NCI-H446 treated with DMSO at 0.1 percent for 48 hours (cell line): ENCODE measurements at places on chromosomes 1 and 21.

DNA sequence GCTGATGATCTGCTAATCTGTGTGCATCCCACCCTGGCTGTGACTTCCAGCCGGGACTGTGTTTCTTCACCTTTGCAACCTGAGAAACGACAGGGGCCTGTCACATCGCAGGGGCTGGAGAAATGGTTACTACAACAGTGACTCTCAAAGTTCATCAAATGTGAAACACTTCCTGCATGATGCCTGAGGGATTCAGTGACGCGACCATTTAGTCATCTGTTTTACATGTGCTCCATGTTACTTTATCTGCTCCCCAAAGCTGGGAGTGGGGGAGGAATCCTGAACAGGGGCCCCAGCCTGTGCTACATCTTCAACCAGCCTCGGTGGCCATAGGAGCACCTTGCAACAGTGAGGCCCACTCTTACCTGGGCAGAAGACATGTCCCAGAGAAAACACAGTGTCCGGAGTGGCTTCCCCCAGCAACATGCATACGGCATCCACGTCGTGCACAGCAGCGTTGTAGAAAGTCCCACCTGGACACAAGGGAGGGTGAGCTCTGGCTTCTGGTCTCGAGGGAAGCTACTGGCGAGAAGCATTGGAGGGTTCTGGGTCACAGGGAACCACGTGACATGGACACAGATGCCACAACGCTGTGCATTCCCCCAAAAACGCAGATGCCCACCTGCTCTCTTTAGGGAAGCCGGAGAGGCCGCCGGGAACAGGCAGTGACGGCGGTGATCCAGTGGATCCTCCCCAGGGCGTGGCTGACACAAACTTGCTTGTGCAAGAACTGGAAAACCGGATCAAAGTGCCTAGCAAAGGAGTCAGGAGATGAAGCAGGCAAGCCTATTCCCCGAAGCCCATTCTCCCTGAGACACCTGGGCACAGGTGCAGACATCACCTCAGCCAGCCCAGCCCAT lies 9.6 kb upstream of the CCDC27 start:
- no peak for DNase-seq

DNA sequence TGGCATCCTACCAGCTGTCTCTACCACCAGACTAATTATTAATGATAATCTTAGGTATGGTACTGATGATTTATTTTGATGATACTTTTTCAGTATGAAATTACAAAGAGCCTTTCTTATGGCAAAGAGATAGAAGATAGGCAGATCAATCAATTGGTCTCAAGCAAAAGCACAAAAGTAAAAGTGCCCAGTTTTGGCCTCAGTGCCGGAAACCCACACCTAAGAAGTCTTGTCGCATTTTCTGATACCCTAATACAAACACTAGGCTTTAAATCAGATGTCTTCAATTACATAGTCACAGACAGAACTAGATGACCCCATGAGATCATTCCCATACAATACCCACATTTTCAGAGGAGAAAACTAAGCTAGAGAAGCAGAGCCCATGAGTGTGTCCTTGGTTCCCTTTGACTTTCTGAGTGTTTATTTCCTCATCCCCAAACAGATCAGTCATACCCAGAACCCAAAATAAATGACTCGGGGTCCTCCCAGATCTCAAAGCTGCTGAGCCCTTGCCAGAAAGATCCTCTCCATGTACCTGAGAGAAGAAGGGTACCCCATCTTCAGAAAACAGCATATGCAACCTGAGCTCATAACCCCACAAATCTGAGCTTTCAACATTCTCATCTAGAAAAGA lies 7.7 kb downstream of the ITPKB start:
- no peak for DNase-seq

DNA sequence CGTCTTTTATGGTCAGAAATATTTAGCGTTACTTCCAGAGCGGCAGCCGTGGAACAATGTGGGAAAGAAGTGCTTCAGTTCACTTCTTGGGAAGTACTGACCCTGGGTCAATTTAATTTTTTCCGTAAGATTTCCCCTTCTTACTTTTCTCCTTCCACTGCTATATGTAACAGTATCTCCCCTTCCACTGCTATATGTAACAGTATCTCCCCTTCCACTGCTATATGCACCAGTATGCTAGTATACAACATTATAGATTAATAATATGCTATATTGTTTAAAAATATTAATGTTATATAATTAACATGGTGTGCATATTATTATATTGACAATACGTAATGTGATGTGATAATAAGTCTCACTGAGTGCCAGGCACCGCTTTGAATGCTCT lies 69.7 kb upstream of the ERG start:
- no peak for DNase-seq

DNA sequence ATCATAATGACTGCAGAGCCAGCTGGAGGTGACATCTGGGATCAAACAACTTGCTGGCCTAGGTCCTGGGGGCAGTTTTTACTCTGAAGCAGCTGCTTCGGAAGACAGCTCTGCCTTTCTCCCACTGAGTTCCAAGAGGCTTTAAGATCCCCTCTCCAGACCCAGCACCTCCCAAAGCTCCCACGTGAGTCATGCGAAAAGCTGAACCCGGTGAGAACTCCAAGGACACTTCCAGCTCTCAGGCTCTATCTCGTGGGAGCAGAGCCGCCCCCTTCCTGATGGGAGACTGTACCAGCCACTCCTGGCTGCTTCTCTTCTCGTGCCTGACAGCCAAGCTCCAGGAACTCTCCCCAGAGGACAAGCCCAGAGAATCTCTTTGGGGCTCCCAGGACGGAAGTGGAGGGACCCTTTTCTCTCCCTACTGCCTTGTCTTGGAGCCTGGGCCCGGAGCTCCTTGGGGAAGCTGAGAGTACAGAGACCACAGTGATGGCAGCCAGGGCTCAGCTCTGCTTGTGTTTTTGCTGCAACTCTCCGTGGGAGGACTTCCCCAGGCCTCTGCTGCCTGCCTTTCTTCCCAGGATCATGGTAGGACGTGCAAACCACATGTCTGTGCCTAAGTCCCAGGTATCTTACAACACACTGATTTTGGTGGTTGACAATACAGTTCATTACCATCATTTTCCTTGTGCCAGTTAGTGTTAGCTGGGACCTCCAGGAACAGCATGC lies 40.6 kb downstream of the STUM start:
- DNase-seq = no peak

DNA sequence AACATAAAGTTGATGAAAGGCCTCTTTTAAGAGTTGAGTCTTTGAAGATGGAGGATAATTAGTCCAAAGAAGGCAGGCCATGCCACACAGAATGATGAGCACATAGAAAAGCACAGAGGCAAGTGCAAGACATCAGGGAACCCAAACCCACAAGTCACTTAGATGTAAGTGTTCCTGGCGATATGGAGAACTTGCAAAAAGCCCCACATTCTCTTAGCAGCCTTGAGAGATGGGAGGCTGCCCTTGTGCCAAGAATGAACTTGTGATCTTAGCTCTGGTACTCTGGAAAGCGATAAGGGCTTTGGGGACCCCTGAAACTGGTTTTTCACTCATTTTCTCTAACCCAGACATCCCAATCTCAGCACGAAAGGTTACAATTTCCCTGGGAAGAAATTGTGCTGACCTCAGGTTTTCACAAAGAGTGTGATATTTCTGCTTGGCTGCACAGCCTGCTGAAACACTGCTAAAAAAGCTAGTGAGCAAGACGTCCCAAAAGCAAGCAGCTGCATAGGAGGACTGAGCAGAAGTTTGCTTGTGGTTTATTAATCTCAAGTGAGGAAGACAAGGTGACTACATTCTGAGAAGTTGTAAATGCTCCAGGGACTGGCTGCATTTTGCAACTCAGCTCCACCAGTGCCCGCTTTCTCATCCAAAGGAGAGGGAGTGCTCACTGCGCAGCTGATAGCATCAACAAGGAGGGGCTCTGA lies 496.9 kb upstream of the CAMK1G start:
- no peak for DNase-seq

DNA sequence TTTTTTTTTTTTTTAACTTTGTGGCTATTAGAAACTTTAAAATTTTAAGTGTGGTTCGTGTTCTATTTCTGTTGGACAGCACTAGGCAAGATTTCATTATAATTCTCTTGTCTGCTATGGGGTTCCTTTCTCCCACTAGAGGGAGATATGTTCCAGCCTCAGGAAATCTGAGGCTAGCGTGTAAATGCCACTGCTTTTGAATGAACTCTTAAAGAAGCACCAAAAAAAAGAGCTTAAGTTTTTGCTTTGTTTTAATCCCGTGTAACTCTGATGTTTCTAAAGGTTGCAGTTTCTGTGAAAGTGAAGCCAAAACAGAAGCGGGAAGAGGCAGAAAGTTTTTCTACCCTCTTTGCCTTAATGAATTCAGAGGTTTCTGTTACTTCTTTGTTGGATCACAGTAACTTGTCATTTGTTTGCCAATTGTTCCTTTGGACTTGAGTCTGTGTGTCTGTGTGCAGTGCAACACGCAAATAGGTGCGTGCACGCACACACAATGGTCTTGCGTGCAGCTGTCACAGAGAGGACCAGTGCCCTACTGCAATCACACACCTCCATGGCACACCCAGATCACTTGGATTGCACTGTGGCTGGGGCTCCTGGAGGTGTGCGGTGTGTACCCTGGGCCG lies 32.3 kb downstream of the HHAT start:
- DNase-seq = peak; percentile 51

- peak; percentile 51 for DNase-seq
Observed at GRCh38 chr1:66446261-66447001, 87.5 kb upstream of the SGIP1 start.

DNA sequence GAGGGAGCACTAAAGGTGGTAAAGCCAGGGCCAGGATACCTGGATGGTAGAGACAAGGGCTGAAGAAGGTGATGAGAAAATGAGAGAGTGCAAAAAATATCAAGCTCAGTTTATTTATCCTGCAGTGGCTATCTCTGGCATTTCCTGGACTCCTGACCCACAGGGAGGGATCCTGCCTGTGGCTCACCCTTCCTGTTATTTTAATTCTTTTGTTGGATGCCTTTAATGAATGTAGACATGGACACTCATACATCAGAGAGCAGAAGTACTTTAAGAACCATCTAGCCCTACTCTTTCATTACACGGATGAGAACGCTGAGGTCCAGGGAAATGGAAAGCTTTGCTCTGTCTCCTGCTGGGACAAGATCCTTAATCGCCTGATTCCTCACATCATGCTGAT lies 20.6 kb downstream of the JUN start:
- no peak for DNase-seq

DNA sequence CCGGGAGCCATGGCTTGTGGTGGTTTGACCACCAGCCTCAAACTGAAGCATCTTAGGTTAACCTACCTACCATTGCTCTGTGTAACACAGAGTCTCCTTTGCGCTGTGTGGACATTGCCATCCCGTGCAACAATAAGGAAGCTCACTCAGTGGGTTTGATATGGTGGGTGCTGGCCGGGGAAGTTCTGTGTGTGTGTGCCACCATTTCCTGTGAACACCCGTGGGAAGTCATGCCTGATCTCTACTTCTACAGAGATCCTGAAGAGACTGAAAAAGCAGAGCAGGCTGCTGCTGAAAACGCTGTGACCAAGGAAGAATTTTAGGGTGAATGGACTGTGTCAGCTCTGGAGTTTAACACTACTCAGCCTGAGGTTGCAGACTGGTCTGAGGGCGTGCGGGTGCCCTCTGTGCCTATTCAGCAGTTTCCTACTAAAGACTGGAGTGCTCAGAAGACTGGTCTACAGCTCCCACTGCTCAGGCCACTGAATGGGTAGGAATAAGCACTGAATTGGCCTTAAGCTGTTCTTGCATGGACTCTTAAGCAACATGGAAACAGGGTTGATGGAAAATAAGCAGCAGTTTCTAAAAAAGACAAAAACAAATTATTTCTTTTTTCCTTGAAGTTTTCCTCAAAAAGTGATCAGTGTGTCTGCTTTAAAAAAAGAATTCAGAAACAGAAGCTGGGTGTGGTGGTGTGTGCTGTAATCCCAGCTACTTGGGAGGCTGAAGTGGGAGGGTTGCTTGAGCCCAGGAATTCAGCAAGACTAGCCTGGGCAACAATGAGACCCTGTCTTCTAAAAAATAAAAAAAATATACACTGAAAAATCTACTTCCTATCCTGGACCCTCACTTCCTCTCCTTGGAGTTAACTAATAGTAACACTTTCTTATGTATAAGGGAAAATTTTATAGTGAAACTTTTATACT lies 14.6 kb downstream of the CEP350 start:
- no peak for DNase-seq

- no peak for DNase-seq
Observed at GRCh38 chr1:12125422-12126355, 41.1 kb upstream of the TNFRSF1B start.

DNA sequence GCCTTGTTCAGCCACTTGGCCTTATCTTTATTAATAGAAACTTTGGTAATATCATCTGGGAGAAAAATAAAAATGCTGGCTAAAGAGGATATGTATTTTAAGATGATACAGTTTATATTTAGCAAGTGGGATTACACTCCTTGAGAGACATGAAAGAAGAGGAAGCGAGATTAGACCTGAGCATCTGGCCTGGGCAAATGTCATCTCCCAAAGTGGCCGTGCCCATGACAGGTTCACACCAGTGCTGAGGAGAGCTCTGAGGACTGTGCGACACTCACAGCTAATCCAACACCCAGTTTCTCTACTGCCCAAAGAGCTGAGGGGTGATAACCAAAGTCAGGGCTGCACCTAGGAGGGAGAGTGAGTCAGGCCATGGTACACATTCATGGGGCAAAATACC lies 121.7 kb upstream of the DUSP10 start:
- DNase-seq = no peak
